CD4-positive, alpha-beta T cell (primary cell): ENCODE measurements at places on chromosomes 6 and 20.

GRCh38 chr20:1002682-1003561 is 811 bp upstream of the RSPO4 start:
- H3K27ac ChIP-seq: no peak overlapping the region
- H3K4me1 ChIP-seq: peaks cover 3% of the 10 kb centered on the region
- H3K4me3 ChIP-seq: no peak overlapping the region
- peaks cover 30% of the 10 kb centered on the region for H3K27me3 ChIP-seq
- no peak for DNase-seq

- H3K4me3 ChIP-seq: no peak overlapping the region
- no peaks in the 10 kb centered on the region for H3K36me3 ChIP-seq
- no peak for DNase-seq
- peaks cover 2% of the 10 kb centered on the region for H3K27me3 ChIP-seq
- H3K27ac ChIP-seq: no peak overlapping the region
Observed at GRCh38 chr20:46604551-46605133, 46.6 kb downstream of the SLC13A3 start.

- peaks cover 9% of the 10 kb centered on the region for H3K27me3 ChIP-seq
- no peaks in the 10 kb centered on the region for H3K4me1 ChIP-seq
- H3K36me3 ChIP-seq: no peaks in the 10 kb centered on the region
- no peak overlapping the region for H3K4me3 ChIP-seq
- no peak for DNase-seq
Observed at GRCh38 chr20:29408034-29408695, 1849.3 kb upstream of the DEFB115 start.

DNA sequence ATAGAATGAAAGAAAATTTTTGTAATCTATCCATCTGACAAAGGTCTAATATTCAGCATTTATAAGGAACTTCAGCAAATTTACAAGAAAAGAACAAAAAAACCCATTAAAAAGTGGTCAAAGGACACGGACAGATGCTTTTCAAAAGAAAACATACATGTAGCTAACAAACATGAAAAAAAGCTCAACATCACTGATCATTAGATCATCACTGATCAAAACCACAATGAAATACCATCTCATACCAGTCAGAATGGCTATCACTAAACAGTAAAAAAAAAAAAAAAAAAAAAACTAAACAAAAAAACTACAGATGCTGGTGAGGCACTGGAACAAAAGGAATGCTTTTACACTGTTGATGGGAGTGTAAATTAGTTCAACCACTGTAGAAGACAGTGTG is 837.1 kb downstream of the EPHA7 start:
- DNase-seq: no peak
- no peak overlapping the region for H3K4me3 ChIP-seq
- no peaks in the 10 kb centered on the region for H3K27me3 ChIP-seq

GRCh38 chr20:43751167-43752050 is 24.6 kb upstream of the GTSF1L start:
- H3K4me3 ChIP-seq: no peak overlapping the region
- H3K4me1 ChIP-seq: peaks cover 33% of the 10 kb centered on the region
- no peak overlapping the region for H3K27ac ChIP-seq
- H3K36me3 ChIP-seq: no peaks in the 10 kb centered on the region
- no peak for DNase-seq

- no peaks in the 10 kb centered on the region for H3K27me3 ChIP-seq
- H3K4me3 ChIP-seq: no peak overlapping the region
- DNase-seq: no peak
Observed at GRCh38 chr6:152305672-152306071, 331.5 kb downstream of the SYNE1 start.

DNA sequence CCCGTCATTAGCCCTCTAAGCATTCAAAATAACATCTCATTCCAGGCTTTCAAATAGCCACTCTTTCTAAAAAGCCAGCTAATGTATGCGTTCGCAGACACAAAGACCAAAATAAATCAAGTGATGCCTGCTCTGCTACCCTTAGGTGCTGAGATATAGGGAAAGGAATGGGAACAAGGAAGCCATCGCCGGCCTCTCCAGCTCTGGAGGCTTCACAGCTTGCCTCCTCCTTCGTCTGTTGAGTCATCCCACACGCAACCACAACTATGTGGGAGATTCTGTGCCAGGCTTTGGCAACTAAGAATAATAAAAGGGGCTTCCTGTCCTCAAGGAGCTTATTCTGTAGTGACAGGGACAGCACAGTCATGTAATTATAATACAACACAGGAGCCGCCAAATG is 27.3 kb upstream of the SLC22A23 start:
- H3K27ac ChIP-seq: no peak overlapping the region
- H3K4me3 ChIP-seq: no peak overlapping the region
- no peak for DNase-seq
- H3K27me3 ChIP-seq: peaks cover 12% of the 10 kb centered on the region
- H3K36me3 ChIP-seq: no peaks in the 10 kb centered on the region

DNA sequence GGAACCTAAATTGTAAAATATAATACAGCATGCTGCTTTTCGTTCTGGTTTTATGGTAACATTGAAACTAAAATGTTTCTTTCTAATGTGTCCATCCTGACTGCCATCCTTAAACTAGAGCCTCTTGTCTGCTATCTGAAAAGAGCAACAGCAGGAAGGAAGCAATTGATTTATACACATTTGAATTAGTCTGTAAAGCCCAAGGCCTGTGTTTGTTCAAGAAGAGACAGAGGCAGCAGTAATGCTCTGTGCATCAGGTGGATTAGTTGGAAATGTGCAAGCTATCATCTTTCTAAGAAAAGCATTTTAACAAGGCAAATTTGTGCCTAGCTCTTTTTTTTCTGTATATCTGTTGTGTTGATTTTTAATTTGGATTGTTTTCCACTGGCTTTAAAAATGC is 128.6 kb downstream of the SCAF8 start:
- peaks cover 3% of the 10 kb centered on the region for H3K4me1 ChIP-seq
- H3K36me3 ChIP-seq: no peaks in the 10 kb centered on the region
- H3K27ac ChIP-seq: no peak overlapping the region
- H3K27me3 ChIP-seq: no peaks in the 10 kb centered on the region
- no peak for DNase-seq

GRCh38 chr20:43825581-43825980 is 89.1 kb upstream of the TOX2 start:
- H3K4me1 ChIP-seq: no peaks in the 10 kb centered on the region
- no peaks in the 10 kb centered on the region for H3K36me3 ChIP-seq
- DNase-seq: no peak
- no peak overlapping the region for H3K4me3 ChIP-seq
- H3K27ac ChIP-seq: no peak overlapping the region

DNA sequence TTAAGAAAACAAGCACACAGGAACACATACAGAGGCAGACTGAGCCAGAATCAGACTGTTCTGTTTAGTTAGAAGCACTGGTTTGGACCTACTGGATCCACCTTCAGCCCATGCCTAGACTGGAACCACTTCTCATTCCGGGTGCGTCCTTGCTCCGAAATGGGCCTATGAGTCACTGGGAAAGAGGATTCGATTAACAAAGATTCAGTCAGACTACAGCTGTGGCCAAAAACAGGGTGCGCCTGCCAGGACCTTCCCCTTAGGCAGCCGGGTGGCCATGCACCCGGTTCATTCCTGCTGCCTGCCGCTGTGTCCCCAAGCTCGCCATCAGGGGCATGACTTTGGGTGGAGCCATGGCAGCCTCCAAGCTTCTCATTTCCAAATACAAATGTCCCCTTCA is 14.5 kb upstream of the KCNK5 start:
- no peaks in the 10 kb centered on the region for H3K27me3 ChIP-seq
- H3K36me3 ChIP-seq: no peaks in the 10 kb centered on the region
- H3K4me1 ChIP-seq: no peaks in the 10 kb centered on the region
- no peak for DNase-seq
- no peak overlapping the region for H3K27ac ChIP-seq

- no peak overlapping the region for H3K27ac ChIP-seq
- H3K36me3 ChIP-seq: no peaks in the 10 kb centered on the region
- DNase-seq: no peak
- H3K27me3 ChIP-seq: no peaks in the 10 kb centered on the region
- H3K4me3 ChIP-seq: no peak overlapping the region
Observed at GRCh38 chr6:23735151-23735550, 390.9 kb upstream of the NRSN1 start.

DNA sequence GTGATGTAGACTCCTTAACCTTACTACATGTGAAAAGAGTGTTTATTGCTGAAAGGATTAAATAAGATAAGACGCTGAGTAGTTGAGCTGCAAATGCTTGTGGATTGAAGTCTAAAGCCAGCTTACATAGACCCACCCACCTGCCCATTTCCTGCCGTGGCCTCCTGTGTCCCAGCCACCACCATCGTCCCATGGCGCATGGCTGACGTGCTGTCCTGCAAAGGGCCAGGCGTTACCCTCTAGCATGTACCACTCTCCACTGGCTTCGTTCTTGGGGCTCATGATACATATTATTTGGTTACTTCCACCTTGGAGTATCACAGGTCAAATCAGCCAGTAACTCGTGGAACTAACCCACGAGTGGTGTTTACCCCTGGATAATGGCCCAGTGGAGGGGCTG is 181.8 kb downstream of the CDH4 start:
- no peak for DNase-seq
- no peaks in the 10 kb centered on the region for H3K4me1 ChIP-seq
- H3K36me3 ChIP-seq: no peaks in the 10 kb centered on the region

DNA sequence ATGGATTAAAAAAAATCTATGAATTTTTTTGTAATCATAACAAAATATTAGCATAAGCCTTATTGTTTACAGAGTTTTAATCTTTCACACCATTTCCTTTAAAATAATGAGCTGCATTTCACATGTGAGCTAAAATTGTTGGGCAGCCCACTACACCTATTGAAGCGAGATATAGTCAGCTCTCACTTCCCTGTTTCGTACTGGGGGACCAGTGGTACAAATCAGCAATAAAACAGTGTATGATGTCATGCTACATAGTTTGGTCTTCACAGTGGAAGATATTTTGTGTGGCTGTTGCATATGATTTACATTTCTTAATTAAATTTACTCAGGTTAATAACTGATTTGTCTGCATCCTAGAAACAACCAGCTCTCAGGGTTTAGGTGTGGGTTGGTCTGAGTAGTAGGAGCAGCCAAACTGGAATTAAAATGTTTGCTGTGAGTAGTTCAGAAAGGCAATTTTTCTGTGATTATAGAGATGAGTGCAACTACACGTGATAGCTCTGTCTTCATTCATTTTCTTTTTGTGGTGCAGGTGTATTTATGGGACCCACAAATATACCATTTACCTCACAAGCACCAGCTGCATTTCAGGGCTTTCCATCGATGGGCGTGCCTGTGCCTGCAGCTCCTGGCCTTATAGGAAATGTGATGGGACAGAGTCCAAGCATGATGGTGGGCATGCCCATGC is 99.3 kb downstream of the B3GAT2 start:
- no peak for DNase-seq
- no peak overlapping the region for H3K4me3 ChIP-seq
- H3K36me3 ChIP-seq: peaks cover 38% of the 10 kb centered on the region
- H3K27me3 ChIP-seq: no peaks in the 10 kb centered on the region

GRCh38 chr6:149806127-149806526 is 56.6 kb downstream of the PCMT1 start:
- H3K4me1 ChIP-seq: no peaks in the 10 kb centered on the region
- H3K36me3 ChIP-seq: peaks cover 28% of the 10 kb centered on the region
- DNase-seq: no peak
- no peak overlapping the region for H3K27ac ChIP-seq
- no peak overlapping the region for H3K4me3 ChIP-seq
- no peaks in the 10 kb centered on the region for H3K27me3 ChIP-seq

DNA sequence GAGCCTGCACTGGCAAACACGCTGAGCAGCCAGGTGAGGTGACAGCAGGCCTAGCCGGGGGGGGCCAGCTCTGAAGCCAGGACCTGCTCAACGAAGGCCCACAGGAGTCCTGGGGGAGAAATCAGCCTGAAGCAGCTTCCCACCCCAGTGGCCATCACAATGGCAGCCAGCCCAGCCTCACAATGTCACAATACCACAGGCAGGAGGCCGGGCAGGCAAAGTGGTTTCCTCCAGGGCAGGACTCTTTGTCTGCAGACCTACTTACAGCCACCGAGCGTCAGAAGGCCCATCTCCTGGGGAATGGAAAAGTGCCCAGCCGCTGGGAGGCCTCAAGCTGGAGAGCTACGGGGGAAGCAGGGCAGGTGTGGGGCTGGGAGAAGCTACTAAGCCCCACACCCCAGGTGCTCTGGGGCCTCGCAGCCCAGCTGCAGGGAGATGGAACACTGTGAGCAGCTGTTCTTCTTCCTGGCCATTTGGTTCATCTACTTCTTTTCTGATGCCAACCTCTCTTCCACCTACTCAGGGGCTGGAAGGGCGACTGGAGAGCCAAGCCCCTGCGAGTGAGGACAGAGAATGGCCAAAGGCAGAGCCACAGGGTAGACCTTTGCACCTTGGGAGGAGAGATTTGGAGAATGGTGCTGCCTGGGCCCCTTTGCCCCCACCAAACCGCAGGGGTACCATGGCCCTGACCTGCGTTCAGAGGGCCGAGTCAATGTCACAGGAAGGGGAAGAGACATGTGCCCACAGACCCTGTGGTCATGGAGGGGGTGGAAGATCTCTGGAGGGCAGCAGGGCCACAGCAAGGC is 22.3 kb upstream of the AVP start:
- no peak overlapping the region for H3K4me3 ChIP-seq
- H3K27ac ChIP-seq: no peak overlapping the region
- H3K4me1 ChIP-seq: peaks cover 12% of the 10 kb centered on the region
- peaks cover 32% of the 10 kb centered on the region for H3K36me3 ChIP-seq

DNA sequence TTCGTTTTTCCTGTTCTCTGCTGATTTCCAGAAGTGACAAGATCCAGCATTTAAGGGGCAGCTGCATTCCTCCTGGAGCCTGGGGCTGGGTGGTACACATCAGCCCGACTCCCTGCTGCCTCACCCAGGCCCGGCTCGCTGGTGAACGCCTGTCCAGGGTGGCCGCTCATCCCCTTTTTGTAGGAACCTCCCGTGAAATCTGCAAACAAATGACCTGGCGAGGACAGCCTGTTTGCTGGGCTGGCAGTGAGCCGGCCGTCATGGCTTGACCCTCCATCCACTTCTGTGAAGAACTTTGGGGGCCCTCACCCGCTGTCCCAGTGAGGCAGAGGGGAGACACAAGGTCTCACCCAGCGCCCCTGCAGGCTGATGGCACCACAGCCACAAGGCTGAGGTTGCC is 39.0 kb downstream of the PYGB start:
- no peak overlapping the region for H3K4me3 ChIP-seq
- no peak for DNase-seq
- no peaks in the 10 kb centered on the region for H3K27me3 ChIP-seq
- H3K36me3 ChIP-seq: peaks cover 71% of the 10 kb centered on the region
- no peak overlapping the region for H3K27ac ChIP-seq

DNA sequence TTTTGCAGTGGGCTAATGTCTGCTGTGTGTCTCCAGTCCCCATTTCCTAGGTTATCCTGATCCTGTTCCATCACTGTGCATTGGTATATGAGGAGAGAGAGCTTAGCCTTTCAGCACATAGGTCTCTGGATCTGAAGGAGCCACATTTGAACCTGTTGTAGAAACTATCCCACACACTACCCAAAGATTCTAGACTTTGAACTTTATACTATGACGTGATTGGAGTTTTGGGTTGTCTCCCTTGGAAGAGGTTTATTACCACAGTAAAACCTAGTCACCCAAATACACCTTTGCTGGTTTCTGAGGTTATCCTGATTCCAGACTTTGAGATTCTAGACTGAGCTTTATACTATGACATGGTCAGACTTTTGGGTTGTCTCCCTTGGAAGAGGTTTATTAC is 8.0 kb upstream of the OSTM1 start:
- H3K4me1 ChIP-seq: no peaks in the 10 kb centered on the region
- no peak overlapping the region for H3K4me3 ChIP-seq
- H3K36me3 ChIP-seq: no peaks in the 10 kb centered on the region
- no peak overlapping the region for H3K27ac ChIP-seq
- no peak for DNase-seq

GRCh38 chr6:127110712-127111111 is 7.8 kb upstream of the RSPO3 start:
- no peak overlapping the region for H3K27ac ChIP-seq
- H3K36me3 ChIP-seq: no peaks in the 10 kb centered on the region
- H3K4me3 ChIP-seq: no peak overlapping the region
- peaks cover 2% of the 10 kb centered on the region for H3K27me3 ChIP-seq
